ENCODE measurements at places on chromosomes 1 and 21. TPM values are rescaled to one million over a fixed set of nuclear protein-coding genes. Genes with fewer than 3 reads are reported as not detected.
A peak's percentile ranks its signal among the peaks of the same experiment; 100 is the strongest.

GRCh38 chr1:32111040-32111623 lies 3.3 kb downstream of the KPNA6 start:
- no peak overlapping the region for H3K4me3 ChIP-seq
- no peak overlapping the region for H3K27ac ChIP-seq
- H3K4me1 ChIP-seq = peaks cover 8% of the 10 kb centered on the region
- DNase-seq = no peak

DNA sequence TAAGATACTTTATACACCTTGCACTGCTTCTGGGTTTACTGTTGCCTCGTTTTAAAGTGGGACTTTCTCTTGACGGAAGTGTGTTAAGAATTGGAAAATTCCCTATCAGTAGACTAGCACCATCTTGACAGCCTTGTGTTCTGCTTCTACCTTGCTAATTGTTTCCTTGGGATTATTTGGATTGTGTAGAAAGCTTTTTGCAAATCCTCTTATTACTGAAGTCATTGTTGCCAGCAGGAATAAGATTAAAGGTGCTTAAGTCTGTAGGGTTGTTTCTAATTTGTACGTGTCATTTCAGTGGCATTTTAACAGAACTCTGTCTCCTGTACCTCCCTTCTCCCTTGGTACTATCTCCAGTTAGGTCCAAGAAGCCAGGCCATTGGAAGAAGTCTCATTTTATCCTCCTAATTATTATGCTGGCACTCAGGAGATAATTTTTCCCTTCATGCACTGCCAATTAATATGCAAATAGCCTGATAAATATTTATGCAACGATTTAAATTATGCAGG lies 107.7 kb downstream of the POU2F1 start:
- H3K4me3 ChIP-seq = no peak overlapping the region
- H3K4me1 ChIP-seq = no peaks in the 10 kb centered on the region
- DNase-seq = no peak
- no peak overlapping the region for H3K27ac ChIP-seq
- H3K27me3 ChIP-seq = no peaks in the 10 kb centered on the region
- H3K36me3 ChIP-seq = no peaks in the 10 kb centered on the region

GRCh38 chr1:151949371-151950193 lies 40.3 kb upstream of the THEM4 start:
- no peak for DNase-seq
- no peak overlapping the region for H3K4me3 ChIP-seq

- H3K27me3 ChIP-seq = no peaks in the 10 kb centered on the region
- no peak overlapping the region for H3K4me3 ChIP-seq
- no peaks in the 10 kb centered on the region for H3K36me3 ChIP-seq
- no peak overlapping the region for H3K27ac ChIP-seq
- no peaks in the 10 kb centered on the region for H3K4me1 ChIP-seq
Measured at GRCh38 chr1:8590721-8591351, 226.6 kb downstream of the RERE start.

The CELA3B gene
- 0.32 TPM for polyA plus RNA-seq

The SEMA6C gene
- polyA plus RNA-seq = 71.9 TPM

GRCh38 chr21:45294509-45295291 lies 7.0 kb upstream of the POFUT2 start:
- no peak overlapping the region for H3K4me3 ChIP-seq
- H3K27me3 ChIP-seq = no peaks in the 10 kb centered on the region
- peak overlapping the region; percentile 100 for H3K27ac ChIP-seq
- no peaks in the 10 kb centered on the region for H3K36me3 ChIP-seq
- peaks cover 35% of the 10 kb centered on the region for H3K4me1 ChIP-seq

- H3K27ac ChIP-seq = no peak overlapping the region
- DNase-seq = no peak
- H3K4me3 ChIP-seq = no peak overlapping the region
- H3K4me1 ChIP-seq = no peaks in the 10 kb centered on the region
Measured at GRCh38 chr1:73953186-73953585, 244.8 kb downstream of the LRRIQ3 start.

The OLFML3 gene
- 3.9 TPM for polyA plus RNA-seq

DNA sequence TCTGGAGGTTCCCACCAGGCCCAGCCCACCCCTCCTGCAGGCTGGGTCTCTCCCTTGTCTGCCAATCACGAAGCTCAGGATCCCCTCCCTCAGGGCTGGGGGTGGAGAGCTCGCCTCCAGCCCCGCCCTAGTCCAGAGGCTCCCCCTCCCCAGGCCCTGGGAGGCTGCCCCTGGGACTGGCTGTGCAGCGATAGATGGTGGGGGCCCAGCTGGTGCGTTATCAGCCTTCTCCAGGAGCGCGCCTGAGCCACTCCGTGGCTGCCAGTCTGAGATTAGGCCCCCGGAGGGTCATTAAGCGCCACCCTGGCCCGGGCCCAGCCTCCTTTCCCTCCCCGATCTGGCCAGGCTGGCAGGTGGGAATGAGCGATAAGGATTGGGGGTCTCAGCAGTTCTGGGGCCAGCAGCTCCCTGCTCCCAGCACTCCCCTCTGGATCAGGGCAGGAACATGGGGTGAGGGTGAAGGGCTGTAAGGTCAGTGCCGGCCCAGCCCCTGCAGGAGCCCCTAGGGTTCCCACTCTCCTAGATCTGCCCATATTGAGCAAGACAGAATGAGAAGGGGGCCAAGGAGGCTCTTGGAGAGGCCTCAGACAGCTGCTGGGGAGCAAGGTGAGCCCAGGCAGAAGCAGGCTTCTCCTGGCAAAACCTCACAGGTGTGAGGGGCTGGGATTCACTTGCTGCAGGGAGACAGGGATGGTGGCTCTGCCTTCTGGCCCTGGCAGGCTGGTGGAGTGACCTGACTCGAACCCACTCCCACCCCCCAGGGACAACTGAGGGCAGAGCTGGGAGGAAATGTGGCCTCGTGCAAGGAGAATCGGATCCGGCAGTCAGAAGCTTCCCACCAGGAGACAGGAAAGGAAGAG lies 8.5 kb downstream of the PDZK1IP1 start:
- H3K27me3 ChIP-seq = no peaks in the 10 kb centered on the region
- H3K36me3 ChIP-seq = no peaks in the 10 kb centered on the region
- peak; percentile 43 for DNase-seq
- H3K4me3 ChIP-seq = no peak overlapping the region
- H3K27ac ChIP-seq = no peak overlapping the region
- H3K4me1 ChIP-seq = peaks cover 19% of the 10 kb centered on the region

The U2AF1 gene
- 87.4 TPM for polyA plus RNA-seq

The LCE2D gene
- not detected for polyA plus RNA-seq

DNA sequence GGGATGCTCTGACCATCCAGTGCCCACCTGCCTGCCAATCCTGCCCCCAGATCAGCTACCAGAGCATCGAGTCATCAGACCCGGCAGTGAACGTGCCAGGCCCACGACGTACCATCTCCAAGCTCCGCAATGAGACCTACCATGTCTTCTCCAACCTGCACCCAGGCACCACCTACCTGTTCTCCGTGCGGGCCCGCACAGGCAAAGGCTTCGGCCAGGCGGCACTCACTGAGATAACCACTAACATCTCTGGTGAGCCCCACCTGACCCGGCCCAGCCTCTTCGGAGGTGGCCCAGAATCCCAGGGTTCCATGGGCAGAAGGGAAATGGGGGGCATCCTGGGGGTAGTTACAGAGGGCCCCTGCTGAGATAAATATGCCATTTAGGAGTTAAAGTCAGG lies 43.1 kb downstream of the PTPRU start:
- no peaks in the 10 kb centered on the region for H3K27me3 ChIP-seq
- no peaks in the 10 kb centered on the region for H3K4me1 ChIP-seq
- no peak for DNase-seq
- no peak overlapping the region for H3K27ac ChIP-seq
- H3K36me3 ChIP-seq = no peaks in the 10 kb centered on the region

The USF1 gene
- polyA plus RNA-seq = 53.4 TPM

Measured in endothelial cell of umbilical vein (primary cell).